ENCODE measurements at places on chromosomes 6 and 20. TPM values are rescaled to one million over a fixed set of nuclear protein-coding genes. Genes with fewer than 3 reads are reported as not detected.

GRCh38 chr6:31465185-31465536 lies 32.8 kb upstream of the MICB start:
- no peak for DNase-seq

- DNase-seq: no peak
Measured at GRCh38 chr20:40849456-40849855, 160.4 kb upstream of the MAFB start.

GRCh38 chr6:127938701-127939100 lies 37.8 kb upstream of the THEMIS start:
- peak; percentile 35 for DNase-seq

The TAP2 gene
- total RNA-seq: 25.0 TPM

The OR14J1 gene
- not detected for total RNA-seq
